Stimulated activated CD8-positive, alpha-beta memory T cell treated with anti-CD3 and anti-CD28 coated beads, Interleukin-4, amount 100 ng/mL, for 1 hour (primary cell): ENCODE measurements at places on chromosomes 3 and 15.

DNA sequence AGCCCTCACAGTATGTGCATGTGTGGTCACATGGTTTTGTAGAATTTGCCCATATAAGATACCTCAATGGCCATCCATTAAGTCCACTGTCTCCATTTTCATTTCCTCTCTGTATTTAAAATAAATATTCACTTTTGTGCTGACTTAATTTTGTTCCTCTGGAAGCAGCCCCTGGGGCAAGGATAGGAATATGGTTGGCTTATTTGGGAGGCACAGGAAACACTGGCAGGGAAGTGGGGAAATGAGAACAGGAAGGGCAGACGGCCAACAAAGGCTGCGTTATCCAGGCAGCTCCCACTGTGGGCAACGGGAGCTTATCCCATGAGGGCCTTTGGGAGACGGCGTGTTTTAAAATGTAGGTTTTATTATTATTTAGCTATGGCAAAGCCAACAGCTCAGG lies 148.6 kb downstream of the SHQ1 start:
- DNase-seq = no peak

DNA sequence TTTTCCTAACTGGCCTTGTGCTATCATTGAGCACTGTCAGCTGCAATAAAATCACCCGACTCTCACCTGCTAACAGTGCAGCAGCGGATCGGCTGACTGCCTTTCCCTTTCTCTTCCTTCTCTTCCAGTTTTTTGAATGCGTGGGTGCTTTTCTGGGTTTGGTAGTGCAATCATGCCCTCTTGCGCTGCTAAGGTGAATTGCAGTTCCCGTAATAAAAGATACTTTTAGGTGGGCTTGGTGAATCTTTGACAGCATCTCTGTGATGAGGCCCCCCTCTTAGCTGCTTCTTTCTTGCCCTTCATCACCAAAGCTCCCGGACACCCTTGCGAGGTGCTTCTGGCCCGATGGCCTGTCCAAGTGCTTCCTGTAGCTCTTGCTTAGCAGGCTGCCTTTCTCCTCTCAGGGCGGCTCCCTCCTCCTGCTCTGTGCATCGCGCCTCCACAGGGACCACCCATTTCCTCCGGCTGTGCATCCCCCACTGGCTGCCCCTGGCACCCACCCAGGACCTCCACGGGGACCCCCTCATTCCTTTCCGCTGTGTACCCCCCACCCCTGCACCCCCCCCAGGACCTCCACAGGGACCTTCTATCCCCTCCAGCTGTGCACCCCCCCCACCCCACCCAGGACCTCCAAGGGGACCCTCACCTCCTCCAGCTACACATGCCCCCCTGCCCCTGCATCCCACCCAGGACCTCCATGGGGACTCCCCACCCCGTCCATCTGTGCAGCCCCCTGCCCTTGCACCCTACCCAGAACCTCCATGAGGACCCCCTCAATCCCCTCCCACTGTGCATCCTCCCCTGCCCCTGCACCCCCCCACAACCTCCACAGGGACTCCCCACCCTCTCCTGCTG lies 50.8 kb upstream of the RPL32 start:
- DNase-seq = no peak

GRCh38 chr3:130820976-130821375 lies 72.9 kb upstream of the ATP2C1 start:
- no peak for DNase-seq

DNA sequence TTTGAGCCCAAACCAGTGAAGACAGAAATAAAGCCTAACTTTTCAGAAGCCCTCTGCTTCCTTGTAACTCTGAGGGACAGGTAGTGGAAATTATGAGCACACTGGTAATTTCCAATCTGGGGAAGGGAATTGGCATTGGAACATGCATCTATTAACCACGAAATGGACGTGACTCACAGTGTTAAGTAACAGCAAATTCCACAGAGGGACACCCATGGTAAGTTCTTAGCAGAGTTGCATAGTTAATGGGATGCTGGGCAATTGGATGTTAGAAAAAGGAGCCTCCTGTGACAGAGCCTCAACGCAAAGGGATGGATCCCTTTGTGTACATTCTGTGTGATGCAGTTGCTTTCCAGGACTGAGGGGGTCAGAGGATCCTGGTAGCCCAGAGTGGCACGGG lies 168.6 kb downstream of the SEMA6D start:
- DNase-seq = no peak

- no peak for DNase-seq
These were observed 3.0 kb upstream of the TKT start for GRCh38 chr3:53258600-53259426.

DNA sequence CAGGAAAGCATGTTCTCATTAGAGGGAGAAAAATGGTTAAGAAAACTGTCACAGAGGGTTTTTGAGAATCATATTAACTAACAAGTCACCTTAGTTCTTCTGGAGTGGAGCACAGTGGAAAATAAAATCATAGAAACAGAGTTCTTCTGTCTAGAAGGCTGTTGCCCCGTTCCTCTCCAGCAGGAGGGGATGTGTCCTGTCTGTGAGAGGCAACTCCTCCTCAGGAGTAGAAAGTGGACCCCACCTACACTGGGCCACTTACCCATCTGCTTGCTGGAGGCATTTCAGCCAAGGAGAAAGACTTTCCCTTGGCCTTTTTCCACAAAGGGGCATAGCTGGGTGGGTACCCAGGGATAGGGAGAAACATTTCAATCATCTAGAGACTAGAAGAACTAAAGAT lies 106.6 kb downstream of the SSR3 start:
- no peak for DNase-seq

GRCh38 chr3:111902534-111902933 lies 43.5 kb downstream of the PHLDB2 start:
- DNase-seq = no peak

- DNase-seq = no peak
These were observed 26.4 kb downstream of the GRIP2 start for GRCh38 chr3:14513566-14514322.

GRCh38 chr3:23667536-23668429 lies 138.0 kb upstream of the UBE2E1 start:
- DNase-seq = no peak

DNA sequence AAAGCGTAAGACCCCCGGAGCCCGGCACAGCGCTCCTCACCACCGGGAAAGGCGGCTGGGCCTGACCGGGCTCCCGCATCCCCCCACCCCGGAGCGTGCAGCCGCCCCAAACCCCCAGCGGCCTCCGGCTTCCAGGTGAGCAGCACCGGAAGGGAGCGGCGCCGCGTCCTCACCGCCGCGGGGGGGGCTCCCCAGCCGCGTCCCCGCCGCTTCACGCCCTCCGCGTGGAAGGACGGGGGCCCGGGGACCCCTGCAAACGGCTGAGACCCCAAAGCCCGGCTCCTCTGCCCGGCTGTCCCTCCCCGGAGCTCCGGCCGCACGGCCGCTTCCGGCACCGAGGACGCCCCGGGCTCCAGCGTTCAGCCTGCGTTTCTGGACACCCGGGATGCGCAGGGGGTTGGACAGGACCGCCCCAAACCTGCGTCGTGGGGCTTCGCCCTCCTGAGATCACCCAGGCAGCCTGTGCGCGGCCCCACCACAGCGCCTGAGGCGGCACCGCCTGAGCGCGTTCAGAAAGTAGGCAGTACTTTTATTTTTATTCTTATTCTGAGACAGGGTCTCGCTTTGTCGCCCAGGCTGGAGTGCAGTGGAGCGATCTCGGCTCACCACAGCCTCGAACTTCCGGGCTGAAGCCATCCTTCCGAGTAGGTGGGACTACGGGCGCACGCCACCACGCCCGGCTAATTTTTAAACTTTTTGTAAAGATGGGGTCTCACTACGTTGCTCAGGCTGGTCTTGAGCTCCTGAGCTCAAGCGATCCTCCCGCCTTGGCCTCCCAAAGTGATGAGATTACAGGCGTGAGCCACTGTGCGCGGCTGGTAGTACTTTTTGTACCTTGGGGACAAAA lies 51.6 kb upstream of the BLM start:
- DNase-seq = no peak

- DNase-seq = no peak
These were observed at the start of gene SPTBN5 for GRCh38 chr15:41893422-41894250. TSS of gene SPTBN5 (minus strand) at chr15:41894053. CDS start at chr15:41893497, 556 bp downstream.

DNA sequence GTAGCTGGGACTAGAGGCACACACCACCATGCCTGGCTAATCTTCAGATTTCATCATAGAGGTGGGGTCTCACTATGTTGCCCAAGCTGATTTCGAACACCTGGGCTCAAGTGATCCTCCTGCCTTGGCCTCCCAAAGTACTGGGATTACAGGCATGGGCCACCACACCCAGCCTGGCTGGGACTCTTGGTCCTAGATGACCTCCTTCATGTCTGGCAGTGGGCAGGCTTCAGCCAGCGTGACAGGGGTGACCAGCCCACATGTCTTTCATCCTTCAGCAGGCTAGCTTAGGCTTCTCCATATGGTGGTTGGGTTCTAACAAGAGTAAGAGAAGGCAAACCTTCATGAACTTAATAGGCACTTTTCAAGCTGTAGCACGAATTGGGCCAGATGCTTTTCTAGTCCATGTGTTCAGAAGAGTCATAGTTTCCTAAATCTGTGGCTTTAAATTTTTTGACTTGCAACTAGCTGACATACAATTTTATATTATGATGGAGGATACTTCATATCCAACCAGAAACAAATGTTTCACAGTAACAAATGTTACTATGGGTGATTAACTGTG lies 7.6 kb downstream of the GPD1L start:
- no peak for DNase-seq

- DNase-seq = no peak
These were observed 125.8 kb upstream of the MEF2A start for GRCh38 chr15:99440029-99440428.

GRCh38 chr3:106302451-106303221 lies 433.8 kb upstream of the CBLB start:
- DNase-seq = no peak

GRCh38 chr15:81336568-81336967 lies 12.6 kb upstream of the STARD5 start:
- no peak for DNase-seq

DNA sequence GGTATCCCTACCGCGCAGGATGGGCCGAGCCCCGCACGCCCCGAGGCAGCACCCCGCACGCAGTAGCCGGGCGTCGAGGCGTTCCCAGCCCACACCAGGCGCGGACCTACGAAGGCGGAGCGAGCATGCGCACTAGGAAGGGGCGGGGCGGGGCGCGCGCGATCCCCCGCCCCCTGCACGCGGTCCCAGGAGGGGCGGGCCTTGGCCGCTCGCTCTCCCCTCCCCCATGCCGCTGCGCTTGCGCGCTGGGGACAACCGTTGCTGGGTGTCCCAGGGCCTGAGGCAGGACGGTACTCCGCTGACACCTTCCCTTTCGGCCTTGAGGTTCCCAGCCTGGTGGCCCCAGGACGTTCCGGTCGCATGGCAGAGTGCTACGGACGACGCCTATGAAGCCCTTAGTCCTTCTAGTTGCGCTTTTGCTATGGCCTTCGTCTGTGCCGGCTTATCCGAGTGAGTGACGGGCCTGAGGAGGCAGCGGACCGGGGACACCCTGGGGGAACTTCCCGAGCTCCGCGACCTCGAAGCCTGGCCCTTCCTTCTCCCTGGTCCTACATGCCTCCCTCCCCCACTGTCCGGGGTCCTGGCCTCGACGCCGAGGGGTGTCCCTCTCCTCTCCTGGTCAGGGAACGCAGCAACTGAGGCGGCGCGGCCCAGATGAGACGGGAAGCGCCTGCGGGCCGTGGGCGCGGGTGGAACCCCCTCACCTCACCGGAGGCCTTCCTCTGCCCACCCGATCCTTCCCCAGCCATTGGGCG lies at the start of gene SPESP1:
Gene SPESP1, plus strand, starts transcription at position 258 of the 755 bp plus-strand sequence. Its CDS starts 129 bp downstream, at position 387.
- DNase-seq = no peak

GRCh38 chr3:183563536-183563874 lies 8.0 kb upstream of the KLHL6 start:
- DNase-seq = no peak

- no peak for DNase-seq
These were observed 99.7 kb upstream of the PLXNA1 start for GRCh38 chr3:126883241-126883640.

DNA sequence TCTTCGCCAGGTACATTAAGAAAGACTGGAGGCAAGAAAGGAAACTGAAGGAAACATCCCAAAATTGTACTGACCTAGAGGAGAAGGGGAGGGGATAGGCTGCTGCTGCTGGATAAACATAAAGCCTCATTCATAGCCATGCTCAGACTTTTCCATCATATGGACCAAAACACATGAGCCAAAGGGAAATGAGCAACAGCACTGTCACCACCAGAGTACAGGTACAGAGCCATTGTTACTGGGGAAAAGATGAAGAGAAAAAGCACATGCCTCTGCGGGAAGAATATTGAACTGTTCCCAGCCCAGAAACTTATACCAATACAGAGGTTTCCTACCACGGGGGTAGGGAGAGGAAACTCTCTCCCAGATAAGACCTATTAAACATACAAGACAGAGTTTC lies 861.9 kb downstream of the NTRK3 start:
- DNase-seq = no peak

DNA sequence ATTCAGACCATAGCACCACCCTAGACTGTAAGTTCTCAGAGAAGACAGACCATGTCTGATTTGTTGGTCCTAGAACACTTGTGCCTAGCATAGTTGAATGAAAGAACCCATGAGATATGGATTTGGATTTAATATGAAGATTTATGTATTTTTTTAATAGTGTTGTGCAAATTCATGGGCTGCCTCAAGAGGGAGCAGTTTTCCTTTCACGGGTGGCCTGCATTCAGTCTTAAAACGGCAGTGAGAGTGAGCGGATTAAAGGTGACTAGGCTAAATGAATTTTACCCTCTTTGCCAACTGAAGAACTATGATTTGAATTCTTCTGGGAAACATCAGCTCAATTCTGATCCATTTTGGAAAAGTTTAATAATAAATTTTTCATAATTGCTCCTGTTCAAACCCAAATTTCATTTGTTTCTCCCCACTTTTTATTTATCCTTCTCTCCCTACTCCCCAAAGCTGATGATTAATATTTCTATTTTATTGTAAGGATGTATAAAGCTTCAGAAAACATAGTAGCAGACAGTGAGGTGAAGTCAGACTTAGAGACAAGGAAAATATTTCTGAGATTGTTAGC lies 67.3 kb downstream of the MORC1 start:
- DNase-seq = no peak

GRCh38 chr15:80871858-80872257 lies 92.7 kb downstream of the CEMIP start:
- no peak for DNase-seq

DNA sequence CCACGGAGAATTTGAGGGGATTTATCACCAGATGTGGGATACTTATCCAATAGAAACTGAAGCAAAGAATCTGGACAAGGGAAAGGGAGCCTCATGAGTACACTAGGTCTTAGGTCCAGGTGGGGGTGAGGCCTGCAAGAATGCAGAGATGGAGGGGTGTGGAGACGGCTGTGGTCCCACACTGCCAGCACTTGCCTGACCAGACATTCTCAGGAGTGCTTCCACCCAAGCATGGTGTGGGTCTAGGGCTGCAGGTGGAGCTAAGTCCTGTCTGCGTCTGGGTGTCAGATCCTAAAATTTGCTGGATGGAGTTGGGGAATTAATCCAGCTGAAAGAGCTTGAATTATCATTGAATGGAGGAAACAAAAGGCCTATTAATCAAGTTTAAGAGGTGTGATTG lies 14.4 kb downstream of the PML start:
- DNase-seq = no peak

GRCh38 chr3:153210146-153210545 lies 48.1 kb downstream of the RAP2B start:
- DNase-seq = no peak

DNA sequence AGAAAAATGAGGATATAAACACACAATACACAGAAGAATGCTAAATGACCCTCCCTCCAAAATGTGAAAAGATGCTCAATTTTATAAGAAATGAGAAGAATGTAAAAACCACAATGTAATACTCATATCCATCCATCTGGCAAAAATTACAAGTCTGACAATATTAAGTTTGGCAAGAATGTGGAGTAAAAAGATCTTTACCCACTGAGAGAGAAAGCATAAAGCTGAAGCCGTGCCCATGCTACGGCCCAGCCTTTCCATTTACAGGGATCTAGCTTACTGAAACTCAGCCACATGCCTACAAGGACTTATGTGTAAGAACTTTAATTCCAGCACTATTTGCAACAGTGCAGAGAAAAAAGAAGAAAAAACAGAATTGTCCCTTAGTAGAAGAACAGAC lies 42.9 kb downstream of the ATP13A3 start:
- no peak for DNase-seq
